ENCODE measurements at places on chromosomes 7 and 10. TPM values are rescaled to one million over a fixed set of nuclear protein-coding genes. Genes with fewer than 3 reads are reported as not detected.

DNA sequence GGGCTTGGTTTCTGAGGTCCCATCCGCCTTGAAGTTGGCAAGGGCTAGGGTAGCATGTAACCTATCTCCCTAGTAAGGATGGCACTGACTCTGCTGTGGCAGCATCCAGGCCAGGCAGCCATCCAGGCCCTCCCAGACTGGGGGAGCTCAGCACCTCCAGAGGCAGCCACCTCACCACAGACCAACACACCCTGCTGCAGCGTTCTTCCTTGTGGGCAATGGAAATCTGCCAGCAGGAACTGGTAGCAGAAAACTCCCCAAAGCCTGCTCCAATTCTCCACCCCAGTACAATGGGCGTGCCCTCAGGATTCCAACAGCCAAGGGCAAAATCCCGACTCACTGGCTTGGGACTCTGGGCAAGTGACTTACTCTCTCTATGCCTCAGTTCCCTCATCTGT is 27.5 kb downstream of the DLG5 start:
- peak; percentile 94 for DNase-seq

DNA sequence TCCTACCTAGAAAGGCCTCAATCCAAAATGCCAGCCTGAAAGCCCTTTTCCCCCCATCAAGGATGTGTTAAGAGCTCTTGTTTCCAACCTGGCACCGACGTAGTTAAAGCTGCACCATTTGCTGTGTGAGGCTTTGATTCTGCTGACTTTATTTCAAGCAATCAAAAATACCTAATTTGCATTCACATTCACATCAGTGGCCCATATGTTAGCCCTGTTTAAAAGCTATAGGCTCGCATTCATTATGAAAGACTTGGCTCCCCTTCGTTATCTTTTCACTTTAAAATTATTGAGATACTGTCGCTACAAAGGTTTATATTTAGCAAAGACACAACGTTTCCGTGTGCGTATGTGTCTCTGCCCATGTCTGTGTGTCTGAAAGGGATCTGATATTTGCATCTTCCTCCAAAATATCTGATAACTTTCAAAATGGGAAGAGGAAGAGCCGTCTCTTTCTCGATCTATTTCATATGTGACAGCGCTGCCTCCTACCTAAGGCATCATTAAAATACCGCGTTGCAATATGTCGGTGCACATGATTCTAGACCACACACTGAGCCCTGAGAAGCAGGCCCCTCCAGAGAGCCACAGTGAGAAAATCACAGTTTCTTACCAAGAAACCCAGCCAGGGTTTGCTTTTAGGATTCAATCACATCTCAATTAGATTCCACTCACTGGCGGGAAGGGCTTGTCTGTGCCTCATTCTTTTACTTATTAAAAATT is 57.1 kb upstream of the ITPRID1 start:
- DNase-seq: no peak

GRCh38 chr7:29300026-29300480 is 105.5 kb downstream of the CHN2 start:
- peak; percentile 21 for DNase-seq

DNA sequence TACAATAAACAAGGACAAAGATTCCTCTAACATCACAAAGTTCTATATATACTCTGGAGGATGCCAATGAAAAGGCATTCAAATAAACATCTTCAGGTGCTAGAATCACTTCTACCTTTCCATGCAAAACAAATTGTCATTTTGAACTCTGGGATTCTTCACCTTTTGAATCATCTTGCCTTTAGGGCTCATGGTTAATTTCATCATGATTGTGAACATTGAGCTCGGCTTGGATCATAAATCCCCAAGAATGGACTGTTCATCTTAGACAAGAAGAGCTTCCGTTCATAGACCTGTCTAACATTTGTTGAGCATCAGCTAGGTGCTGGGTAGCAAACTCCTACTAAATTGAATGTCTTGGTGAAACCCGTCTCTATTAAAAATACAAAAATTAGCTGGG is 212.2 kb downstream of the TNS3 start:
- peak; percentile 32 for DNase-seq

DNA sequence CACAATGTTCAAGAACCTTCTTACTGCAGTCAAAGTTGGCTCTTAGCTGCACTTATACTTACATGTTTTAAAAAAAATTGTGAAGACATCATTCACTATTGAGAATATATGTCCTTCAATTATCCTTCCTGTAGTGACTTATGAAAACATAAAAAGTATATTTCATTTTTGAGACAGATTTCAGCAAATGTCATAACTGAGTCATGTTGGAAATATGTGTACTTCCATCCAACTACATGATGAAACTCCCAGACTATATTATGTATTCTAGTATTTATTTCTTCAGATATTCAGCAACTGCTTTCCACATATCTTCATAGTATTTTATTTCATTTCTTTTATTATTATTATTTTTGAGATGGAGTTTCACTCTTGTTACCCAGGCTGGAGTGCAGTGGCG is 160.2 kb downstream of the ARHGAP12 start:
- DNase-seq: no peak

The AS3MT gene
- 2.1 TPM for total RNA-seq

The CYP26C1 gene
- under 0.01 TPM for total RNA-seq

All from bronchial epithelial cell (primary cell).